ENCODE measurements at places on chromosomes 12 and 14. TPM values are rescaled to one million over a fixed set of nuclear protein-coding genes. Genes with fewer than 3 reads are reported as not detected.

DNA sequence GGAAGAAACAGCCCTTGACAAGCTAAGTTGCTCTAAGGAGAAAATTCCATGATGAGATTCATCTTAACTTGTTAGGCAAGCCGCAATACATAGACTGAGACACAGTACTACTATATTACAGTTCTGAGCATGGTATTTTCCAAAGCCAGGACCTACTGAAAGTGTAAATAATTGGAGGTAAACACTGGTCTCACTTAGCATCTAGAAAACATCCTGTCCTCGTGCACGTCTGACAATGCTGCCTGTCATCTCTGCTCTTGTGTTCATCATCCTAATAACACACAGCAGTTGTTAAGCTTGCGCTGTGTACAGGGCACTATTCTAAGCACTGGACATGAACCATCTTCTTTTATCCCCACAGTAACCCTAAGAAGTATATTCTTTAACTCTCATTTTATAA lies 64.2 kb downstream of the GNG2 start:
- DNase-seq: no peak

NTN4 gene
- total RNA-seq: 6.0 TPM

DNA sequence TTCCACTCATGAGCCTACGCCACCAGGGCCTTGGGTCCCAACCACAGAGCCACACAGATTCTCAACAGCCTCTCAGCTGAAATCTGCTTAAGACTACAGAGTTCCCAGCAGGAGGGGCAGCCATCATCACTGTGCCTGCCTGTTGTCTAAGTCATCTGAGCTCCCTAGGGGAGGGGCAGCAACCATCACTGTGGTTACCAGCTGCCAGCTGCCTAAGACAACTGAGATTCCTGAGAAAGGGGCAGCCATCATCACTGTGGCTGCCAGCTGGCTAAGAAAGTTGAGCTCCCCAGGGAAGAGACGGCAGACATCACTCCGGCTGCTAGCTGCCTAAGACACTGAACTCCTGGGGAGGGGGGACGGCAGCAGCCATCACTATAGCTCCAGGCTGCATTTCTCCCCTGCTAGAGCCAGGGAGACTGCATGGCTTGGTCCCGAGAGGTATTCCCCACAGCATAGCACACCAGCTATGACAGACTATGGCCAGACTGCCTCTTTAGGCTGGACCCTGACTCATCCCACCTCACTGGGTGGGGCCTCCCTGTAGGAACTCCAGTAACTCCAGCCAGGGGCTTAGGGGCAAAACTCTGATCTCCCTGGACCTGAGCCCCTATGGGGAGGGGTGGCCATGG lies 37.2 kb upstream of the C14orf132 start:
- no peak for DNase-seq

DNA sequence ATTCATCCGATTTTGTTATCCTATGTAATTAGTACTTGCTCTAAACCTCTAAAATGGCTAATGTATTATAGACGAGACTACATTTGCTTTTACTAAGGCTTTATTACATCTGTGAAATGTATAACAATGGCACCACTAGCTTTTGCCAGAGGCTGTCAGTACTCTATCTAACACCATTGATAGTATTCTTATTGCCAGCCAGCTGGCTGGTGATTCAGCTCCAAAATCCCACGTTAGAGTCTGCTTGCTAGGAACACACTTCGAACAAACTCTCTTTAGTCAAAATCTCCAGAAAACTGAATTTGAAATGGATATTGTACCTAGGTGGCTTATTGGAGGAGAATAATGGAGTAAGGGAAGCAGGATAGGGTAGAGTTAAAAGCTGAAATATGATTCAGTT lies 839.2 kb downstream of the SLC6A15 start:
- DNase-seq: no peak

DNA sequence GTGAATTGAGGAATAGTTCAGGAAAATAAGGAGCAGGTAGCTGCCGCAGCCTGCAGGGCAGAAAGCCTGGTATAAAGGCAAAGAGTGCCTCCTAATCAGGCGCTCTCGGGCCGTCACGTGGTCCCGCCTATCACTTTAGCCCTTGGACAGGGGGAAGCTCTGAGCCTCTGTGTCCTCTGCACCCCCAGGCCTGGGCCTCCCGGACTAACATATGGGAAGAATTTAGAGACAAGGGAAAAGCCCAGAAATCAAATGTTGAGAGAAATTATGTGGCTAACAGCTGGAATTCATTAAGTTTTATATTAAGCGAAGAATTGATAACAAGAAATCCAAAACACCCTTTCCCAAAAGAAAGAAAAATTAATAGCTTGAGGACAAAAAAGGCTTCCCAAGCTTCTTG lies 417.7 kb downstream of the ATP23 start:
- no peak for DNase-seq
